ENCODE measurements at places on chromosomes 5 and 9.

DNA sequence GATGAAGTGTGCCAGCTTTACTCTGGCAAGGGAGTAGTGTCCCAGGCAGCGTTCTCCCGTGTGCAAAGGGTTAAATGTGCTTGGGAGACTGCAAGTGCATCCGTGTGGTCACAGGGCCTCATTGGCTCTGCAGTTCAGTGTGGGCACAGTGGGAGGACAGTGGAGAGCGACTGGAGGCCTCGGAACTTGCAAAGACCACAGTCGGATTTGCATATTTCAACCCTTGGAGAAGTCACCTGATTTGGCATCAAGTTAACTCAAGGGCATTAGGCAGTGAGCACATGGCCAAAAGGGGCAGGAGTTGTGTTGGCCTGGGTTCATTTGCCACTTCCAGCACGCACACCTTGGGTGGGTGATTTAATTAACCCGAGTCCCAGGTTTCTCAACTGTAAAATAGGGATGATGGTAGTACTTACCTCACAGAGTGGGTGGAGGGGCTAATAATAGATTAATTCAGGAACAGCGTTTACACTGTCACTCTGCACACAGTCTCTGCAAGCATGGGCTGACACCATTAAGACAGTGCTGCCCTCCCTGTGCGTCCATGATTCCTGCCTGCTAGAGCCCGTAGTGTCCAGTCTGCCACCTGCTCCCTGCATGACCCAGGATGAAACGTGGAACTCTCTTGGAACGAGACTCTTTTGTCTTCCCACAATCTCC lies 22.7 kb downstream of the JADE2 start:
- no peak for DNase-seq

DNA sequence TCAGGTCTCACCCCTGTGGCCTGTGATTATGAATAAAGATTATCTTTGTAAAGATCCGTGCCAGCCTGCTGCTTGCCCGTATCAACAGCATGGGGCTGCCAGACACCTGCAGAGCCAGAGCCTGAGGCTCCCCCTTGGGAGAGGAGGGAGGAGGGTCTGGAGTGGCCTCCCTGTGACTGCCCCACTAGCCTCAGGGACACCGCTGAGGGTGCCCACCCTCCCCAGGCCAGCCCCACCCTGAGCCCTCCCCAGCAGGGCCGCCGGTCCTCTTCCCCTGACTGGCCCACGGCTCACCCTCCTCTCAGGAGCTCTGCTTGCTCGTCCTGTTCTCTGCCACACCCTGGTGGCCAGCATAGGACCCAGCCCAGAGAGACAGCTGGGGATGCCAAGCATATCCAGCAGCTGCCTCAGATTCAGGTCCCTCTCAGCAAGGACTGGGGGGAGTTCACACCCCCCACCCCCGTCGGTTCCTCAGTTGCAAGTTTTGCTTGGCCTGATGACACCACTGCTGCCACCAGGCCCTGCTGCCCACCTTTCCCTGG lies 1.9 kb downstream of the SSNA1 start:
- DNase-seq: no peak

GRCh38 chr5:118224546-118224945 lies 763.8 kb downstream of the DTWD2 start:
- peak; percentile 10 for DNase-seq

DNA sequence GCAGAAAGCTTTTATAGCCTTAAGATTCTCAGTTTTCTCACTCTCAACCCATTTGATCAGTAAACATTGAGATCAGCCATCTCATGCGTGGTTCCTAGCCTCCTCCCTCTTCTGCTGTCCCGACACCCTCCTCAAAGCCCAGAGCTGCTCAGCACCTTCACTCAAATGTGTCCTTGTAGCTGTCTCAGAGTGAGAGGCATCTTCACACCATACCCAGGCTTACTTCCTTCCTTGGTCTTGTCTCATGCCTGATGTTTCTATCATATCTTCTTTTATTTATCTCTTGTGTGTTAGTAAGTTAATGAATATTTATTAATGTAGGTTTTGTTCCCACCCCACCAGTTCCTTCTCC lies 72.4 kb upstream of the SNX2 start:
- no peak for DNase-seq

DNA sequence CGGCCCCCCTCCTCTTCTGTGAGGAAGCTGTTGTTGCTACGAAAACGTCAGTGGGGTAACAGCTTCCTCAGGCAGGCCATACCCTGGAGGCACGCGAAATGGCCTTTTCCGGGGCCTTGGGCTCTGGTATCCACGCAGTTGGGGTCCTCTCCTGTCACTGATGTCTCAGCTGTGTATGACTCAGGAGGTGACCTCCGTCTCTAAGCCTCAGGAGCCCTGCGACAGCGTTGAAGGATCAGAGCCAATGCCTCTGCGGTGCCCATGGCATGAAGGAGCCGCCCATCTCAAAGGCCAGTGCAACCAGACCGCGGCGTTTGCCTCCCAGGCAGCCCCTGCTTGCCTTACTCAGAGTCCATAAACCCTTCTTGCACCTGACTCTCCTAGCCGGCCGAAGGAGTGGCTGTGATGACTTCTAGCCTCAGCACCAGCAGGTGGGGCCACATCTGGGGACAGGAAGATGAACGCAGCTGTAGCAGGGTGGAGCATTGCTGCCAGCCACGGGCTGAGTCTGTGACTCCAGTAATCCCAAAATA lies 1.0 kb upstream of the MXD3 start:
- no peak for DNase-seq

GRCh38 chr9:70488098-70488792 lies 73.8 kb upstream of the KLF9 start:
- DNase-seq: no peak

GRCh38 chr5:53607886-53608285 lies 47.4 kb downstream of the NDUFS4 start:
- no peak for DNase-seq
